ENCODE measurements at places on chromosomes 1 and 21.

DNA sequence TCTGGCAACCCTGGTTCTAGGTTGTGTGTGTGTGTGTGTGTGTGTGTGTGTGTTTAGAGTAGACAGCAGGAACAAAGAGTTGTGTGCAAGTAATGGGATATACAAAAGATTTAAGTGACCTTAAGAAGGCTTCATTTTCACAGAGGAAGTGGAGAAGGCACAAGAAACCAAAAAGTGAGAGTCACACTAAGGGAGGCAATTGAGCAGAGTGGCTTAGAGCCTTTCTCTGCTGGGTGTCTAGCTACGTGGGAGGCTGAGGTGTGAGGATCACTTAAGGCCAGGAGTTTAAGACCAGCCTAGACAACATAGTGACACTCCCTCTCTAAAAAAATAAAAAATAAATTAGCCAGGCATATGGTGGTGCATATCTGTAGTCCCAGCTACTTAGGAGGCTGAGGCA, 44.4 kb upstream of the HAO2 start:
- DNase-seq, result no peak

GRCh38 chr1:236016782-236017400, 48.0 kb downstream of the NID1 start:
- no peak for DNase-seq

GRCh38 chr1:95957748-95958147, 723.7 kb downstream of the RWDD3 start:
- no peak for DNase-seq

GRCh38 chr1:28887835-28888682, 26.3 kb upstream of the EPB41 start:
- no peak for DNase-seq

DNA sequence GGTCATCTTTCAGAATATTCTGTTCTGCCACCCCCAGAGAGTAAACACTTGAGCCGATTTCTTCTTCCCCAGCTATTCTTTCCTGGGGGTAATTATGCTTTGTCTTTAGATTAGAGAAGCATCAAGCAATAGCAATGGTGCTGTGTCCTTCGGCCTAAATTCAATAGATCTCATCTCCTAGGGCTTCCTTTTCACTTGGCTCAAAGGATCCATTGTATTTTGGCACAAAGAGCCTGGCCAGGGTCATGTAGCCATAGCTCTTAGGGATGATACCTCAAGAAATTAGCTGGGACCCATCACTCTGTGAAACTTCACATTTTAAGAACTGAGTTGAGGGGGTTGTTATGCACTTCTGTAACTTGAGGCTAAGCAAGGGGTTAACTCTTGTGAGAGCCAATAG, 27.0 kb downstream of the MRPS6 start:
- no peak for DNase-seq

DNA sequence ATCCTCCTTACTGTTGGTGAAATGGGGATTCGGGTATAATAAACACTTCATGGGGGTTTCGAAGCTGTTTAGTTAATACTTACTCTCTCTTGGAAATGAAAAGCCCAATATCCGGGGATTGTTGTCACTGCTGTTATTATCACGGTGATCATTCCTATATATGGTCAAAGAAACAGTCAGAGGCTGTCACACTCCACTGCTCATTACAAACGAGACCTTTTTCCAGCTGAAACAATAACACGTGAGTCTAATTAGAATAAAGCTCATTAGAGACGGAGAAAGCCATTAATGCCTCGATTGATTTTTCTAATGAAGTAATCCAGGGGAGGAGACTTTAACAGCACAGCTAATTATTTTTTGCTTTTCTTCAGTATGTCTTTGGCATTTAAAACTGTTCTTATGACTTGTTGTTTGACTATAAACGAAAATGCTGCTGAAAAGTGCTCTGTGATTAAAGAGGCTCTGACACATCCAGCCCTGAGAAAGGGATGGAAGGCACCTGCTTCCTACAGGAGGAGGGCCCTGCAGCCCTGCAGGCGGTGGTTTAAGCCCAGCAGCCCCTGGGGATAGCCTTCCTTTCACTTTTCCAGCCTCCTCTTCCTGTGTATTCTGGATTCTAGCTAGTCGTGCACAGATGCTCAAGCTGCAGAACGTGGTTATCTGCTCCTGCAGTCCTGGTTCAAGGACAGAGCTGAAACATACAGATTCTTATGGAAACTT, 143.6 kb downstream of the EDEM3 start:
- DNase-seq, result peak; percentile 9

DNA sequence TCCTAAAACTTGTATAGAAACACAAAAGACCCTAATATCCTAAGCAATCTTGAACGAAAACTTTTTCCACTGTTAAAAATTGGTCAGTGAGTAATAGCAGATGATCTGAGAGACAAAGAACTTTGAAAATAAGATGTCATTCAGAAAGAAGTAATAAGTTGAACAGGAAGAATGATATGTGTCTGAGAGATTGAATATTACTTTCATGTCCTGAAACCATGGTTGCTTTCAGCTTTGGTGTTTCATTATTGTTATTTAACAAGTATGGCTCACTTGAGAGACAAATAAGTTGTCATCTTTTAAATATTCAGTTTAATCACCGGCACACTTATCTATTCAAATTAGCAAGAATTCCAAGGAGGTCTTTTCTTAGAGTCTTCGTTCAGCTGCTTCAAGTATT, 11.4 kb downstream of the PRKACB start:
- DNase-seq, result no peak

GRCh38 chr1:63688302-63688890, 85.4 kb upstream of the ROR1 start:
- DNase-seq, result no peak

DNA sequence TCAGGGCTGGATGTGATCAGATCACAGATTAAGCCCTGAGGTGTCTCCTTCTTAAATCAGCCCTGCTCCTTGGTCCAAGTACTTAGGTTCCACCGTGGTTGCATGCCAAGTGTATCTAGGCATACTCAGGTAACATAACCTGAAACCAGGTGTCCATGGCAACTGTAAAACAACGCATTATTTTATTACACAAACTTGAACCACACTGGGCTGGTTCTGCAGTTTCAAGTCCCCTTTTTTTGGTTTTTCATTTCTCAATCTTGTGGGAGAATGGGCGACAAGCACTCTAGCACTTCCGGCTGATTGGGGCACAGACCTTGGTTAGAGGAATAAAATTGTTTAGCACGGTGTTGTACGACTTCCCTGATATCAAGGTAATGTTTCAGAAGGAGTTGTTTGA, 65.2 kb downstream of the GBP6 start:
- no peak for DNase-seq

- no peak for DNase-seq
Measured at GRCh38 chr1:153261281-153262069, 2.0 kb downstream of the LORICRIN start.

DNA sequence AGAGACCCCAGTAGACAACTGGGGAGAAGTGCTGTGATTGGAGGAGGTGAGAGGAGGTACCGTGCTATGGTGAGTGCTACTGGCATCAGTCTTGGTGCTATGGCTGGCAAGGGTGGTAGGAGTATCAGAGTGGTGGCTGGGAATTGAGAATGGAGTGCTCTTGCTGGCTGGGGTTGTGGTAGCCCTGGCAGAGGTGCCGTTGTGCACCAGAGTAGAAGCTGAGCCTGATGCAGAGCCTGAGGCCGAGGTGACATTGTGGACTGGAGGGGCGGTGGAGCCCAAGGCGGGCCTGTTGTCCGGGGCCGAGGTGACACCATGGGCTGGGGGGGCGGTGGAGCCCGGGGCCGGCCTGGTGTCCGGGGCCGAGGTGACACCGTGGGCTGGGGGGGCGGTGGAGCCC, 14.6 kb downstream of the TRIM46 start:
- no peak for DNase-seq

DNA sequence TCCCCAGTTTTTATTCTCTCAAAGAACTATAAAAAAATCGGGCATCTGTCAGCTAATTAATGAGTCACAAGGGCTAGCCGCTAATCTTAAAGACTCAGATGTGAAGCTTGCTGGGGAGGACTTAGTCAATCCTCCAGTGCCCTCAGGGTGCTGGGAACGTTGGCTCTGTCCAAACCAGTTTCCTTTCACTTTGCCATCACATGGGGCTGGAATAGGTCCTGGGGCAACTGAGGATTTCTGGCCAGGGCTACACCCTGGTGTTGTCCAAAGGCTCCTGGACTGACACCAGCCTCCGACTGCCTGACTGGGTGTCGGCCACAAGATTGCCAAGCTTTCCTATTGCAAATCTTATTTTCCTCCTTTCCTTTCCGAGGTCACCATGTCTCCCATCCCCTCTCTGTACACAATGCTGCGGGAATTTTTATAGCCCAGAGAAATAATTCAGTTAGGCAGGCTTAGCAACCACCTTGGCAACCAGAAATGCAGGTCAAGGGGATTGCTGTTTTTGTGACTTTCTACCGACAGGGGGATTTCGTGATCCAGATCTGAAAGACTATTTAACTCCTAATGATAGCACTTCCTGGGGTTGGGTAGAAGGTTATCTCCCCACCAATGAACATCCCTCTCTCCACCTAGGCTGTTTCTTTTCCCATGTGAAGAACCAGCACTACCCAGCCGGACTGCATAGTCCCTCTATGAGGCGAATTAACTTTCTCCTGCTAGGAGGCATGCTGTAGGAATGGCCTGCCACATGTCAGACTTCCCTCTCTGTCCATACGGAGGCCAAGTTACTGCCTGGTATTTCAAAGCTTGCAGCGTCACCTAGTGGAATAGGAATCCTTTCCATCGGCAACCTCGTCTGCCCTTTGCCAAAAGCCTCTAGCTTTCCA, 29.9 kb upstream of the CTBS start:
- DNase-seq, result peak; percentile 12

DNA sequence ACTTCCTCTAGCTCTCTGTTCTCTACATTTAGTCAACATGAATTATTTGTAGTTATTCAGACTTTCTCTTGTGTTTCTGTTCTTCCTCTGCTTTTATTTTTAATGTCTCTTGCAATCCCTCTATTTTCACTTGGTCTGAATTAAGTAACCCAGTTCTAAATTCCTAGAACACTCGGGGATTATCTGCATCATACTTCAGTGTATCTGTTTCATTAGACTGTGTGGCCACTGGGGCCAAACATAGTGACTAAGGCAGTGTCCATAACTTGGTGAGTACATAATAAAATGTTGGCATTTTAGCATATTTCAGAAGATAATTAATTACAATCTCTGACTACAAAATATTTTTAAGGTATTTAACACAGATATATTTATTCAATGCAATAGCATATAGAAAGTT, 1087.2 kb upstream of the B3GALT2 start:
- DNase-seq, result no peak

GRCh38 chr1:5639106-5639722, 353.0 kb downstream of the NPHP4 start:
- no peak for DNase-seq

DNA sequence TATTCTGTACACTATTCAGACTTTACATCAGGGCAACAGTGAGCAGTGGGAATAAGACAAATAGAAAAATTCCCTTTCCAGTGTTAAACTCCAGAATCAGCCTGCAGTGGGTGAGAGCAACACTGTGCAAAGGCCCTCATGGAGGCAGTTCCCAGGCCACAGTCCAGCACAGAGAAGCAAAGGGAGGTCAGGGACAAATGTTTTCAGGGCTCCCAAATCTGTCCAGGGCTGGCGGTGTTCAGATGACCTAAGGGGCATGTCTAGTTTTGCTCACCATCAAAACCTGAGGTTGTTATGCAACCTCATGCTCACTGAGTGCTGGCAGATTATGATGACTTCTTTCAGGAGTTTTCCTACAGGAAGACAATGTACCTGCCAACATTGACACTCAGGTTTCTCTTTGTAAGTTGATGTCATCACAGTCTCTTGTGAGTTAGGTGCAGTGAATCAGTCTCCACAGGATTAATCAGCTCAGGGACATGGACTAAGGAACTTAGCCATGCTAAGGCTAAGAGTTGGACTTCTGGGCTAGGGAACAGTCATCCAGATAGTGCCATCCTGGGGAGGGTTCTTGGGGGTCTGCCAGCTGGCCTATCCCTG, 3.6 kb upstream of the LCE5A start:
- DNase-seq, result no peak

- no peak for DNase-seq
Measured at GRCh38 chr1:50308878-50309277, 114.4 kb downstream of the DMRTA2 start.

- DNase-seq, result no peak
Measured at GRCh38 chr1:107953556-107953955, 11.4 kb downstream of the VAV3 start.

GRCh38 chr1:86389307-86389706, 6.8 kb downstream of the ODF2L start:
- DNase-seq, result no peak

DNA sequence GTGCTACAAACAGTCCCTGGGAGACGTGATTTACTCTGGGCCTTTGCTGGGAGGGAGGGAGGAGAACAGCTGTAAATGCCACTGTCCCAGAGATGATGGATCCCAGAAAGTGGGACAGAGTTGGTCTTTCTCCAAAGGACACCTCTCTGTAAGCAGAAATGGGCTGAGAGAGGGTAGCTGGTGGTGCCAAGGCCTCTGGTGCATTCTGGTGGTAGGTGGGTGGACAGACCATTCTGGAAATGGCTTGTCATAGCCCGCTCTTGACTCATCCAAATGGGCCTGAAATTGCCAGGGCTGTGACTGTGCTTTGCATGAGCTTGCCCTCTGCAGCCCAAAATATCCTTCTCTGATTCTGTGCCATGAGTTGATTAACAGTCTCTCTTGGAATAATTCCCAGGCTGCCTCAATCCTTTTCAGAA, 36.1 kb downstream of the CCDC185 start:
- no peak for DNase-seq

GRCh38 chr1:10888291-10888690, 91.8 kb upstream of the CASZ1 start:
- DNase-seq, result no peak

DNA sequence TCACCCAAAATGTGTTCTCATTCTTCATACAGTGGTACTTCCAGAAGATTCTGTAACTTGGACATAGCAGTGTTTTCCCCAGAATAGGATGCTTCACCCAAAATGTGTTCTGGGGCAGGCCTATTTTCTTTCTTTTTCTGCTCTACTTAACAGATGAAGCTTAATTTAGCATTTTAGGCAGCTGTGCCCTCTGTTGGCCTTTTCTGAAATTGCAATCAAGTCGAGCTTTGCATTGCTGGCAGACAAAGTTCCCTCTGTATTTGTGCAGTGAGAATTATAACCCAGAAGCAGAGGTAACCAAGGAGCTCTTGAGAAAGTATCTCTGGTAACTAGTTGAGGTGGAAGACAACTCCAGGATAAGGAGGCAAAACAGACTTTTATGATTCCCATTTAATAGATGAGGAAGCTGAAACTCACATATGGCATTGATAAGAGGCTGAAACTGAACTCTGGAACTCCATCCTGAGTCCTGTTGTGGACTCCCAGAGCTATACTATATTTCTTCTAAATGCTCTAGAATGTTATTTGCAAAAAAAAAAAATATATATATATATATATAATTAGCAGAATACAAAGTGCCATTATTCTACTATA, 50.3 kb upstream of the L1TD1 start:
- no peak for DNase-seq

DNA sequence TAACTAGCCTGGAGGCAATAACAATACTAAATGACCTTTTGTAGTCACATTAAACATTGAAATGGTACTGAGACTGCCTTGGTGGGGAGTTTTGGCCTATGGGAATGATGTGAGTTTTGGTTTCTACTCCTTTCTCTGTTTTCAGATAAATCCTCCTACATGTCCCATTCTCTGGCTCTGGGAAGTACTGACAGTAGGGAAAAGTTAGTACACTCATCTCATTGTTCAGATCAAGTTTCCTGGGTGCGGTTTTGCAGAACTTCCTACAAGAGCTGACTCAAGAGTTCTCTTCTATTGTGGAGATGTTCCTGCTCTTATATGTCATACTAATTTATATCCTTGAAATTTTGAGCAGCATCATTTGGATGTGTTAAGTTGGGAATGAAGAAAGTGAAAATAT, 74.2 kb upstream of the MACF1 start:
- no peak for DNase-seq
